GM06990 (cell line): ENCODE measurements at places on chromosomes 16 and 17.

GRCh38 chr17:60075981-60076380 lies 2.7 kb downstream of the HEATR6 start:
- DNase-seq, result no peak

GRCh38 chr16:3986235-3986544 lies 105.7 kb upstream of the CREBBP start:
- no peak for DNase-seq

GRCh38 chr16:11561454-11561805 lies 25.3 kb downstream of the LITAF start:
- DNase-seq, result no peak

DNA sequence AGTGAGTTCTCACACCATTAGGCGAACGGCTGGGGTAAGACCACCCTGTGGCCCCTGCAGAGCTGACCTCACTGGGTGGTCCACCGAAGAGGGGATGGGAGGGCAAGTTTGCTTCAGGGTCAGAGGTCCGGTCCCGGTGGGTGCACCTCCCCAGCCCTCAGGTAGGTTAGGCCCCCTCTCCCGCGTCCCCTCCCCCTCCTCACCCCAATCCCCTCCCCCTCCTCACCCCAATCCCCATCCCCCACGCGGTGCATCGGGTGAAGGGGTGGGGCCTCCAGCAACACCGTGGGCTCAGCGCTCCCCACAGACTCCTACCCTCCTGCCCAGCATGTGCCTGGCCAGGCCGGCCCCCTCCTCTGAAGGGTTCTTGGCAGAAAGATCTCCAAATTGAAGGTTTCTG lies 13.4 kb downstream of the MCRIP1 start:
- no peak for DNase-seq

GRCh38 chr16:48123104-48123788 lies 32.5 kb downstream of the ABCC12 start:
- no peak for DNase-seq

- no peak for DNase-seq
Observed at GRCh38 chr16:11249233-11250061, 6.6 kb downstream of the SOCS1 start.

DNA sequence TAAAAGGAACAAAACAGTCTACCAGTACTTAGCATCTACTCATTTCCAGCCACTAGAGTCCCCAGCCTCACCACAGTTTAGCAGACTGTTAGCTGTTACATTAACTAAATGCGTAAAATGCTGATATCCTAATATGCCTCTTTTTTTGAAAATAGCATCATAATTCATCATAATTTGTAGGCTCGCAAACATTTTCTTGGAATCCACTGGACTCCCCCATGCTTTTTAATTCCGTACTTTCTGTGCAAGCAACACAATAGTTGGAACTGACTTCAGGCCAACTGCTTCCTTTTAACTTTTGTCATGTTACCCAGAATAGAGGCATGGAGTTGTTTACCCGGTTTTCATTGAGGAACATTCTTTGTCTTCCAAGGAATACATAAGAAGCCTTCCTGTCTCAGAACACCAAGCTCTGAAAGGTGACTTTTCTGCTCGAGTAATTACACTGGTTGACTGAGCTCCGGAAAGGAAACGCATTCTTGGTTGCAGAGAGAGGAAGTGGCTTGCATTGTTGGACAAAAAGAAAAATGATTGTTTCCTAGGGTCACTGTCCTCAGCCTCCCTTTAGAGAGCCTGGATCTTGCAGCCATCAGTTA lies 30.9 kb upstream of the SEC14L1 start:
- DNase-seq, result peak; percentile 47

- no peak for DNase-seq
Observed at GRCh38 chr16:19997264-19997663, 76.4 kb downstream of the GPR139 start.

- no peak for DNase-seq
Observed at GRCh38 chr17:19978805-19979211, 1.2 kb upstream of the AKAP10 start.
